Activated CD8-positive, alpha-beta memory T cell treated with anti-CD3 and anti-CD28 coated beads for 1 hour (primary cell): ENCODE measurements at places on chromosomes 13 and 19.

DNA sequence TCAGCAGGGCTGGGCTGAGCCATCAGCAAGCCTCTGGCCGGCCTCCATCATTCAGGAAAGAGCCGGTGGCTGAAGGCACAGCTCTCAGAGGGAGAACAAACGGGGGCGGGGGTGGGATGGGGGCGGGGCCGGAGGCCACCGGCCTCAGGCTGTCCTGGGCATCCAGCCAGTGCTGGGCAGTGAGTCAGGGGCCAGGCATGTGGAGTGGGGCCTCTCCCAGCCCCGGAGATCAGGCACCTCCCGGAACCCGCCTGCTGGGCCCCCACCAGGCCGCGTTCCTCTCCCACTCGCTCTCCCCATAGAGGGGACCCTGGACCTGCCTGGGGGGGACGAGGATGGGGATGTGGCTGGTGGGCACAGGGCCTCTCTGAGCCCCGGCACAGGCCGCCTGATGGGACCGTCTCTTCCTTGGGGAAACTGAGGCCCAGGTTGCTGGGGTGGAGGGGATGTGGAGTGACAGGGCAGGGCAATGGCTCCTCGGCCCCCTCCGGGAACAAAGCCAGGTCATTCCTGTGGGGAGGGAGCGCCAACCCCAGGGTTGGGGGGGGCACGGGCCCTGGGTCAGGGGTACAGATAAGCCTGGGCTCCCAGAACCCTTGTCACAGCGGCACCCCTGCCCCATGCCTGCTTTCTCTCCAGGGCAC is 12.9 kb downstream of the SPC24 start:
- DNase-seq, result no peak

GRCh38 chr19:56142087-56142787 is 1.1 kb downstream of the ZNF444 start:
- no peak for DNase-seq

- no peak for DNase-seq
Observed at GRCh38 chr19:5782945-5783919, 1.3 kb downstream of the PRR22 start.

- DNase-seq, result no peak
Observed at GRCh38 chr13:33876716-33877394, 58.9 kb downstream of the RFC3 start.

DNA sequence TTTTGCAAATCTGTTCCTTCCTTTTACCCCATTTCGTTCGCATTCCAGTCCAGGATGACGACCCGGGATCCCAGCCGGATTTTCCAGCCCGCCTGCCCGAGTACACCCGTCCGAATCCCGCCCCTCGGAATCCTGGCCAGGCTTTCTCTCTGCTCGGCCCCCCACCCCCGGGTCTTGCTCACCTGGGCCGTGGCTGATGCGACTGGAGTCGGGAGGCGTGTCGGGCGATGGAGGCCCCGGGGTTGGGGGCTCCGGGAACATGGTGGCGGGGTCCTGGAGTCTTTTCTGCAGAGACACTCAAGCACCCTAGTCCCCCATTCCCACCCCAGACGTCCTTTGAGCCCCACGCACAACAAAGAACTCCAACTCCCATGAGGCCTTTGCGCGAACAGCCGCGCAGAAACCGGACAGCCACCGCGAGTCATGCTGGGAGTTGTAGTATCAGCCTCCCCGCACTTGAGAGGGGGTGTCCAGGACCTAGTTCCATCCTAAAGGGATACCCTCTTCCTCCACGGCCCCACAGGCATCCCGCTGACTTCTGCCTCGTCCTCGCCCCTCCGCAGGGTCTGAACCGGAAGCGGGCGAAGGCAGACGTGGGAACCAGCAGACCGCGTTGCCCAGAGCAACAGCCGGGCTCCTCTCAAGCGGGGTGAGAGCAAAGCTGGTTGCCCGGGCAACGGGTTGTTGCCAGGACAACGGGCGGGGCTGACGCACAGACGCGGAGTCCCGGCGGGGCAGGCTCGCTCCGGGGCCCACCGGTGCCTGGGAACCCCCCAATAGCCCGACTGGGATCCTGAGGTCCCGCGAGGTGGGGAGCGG is 1.1 kb downstream of the SYT5 start:
- peak; percentile 92 for DNase-seq

DNA sequence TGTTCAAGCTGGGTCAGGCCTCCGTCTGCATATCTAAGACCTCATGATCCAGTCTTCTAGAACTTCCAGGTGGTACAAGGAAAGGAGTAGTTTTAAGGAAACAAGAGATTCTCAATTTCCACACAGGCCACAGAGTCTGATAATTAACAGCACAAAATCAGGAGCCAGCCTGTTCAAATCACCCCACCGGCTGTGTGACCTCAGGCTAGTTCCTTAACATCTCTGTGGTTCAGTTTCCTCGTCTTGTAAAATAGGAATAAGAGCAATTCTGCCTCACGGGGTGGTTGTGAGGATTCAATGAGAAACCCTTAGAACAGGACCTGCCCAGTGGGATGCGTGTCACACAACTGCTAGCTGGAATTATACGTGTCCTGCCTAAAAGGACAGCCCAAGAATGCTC is 25.6 kb downstream of the FCGBP start:
- DNase-seq, result no peak

DNA sequence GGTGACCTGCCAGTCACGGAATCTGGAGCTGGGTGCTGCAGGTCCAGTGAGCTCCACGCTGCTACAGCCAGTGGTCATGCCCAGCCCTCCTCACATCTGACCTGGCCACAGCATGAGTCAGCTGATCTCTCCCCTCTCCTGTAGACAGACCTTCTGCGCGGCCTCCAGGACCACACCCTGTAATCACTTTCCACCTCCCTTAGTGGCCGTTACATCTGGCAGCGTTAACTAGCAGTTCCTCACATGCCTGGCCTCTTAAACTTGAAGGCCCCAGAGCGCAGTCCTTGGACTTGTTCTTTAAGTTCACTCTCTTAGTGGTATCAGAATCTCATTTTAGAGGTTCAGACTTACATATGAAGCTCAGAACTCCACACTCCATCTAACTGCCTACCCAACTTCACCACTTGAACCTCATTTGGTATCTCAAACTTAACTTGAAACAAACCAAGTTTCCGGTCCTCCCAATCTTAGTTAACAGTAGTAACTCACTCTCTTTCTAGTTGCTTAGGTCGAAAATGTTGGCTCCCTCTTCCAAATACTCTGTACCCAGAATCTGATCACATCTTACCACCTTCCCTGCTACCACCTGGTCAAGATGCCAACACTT is 22.7 kb downstream of the MIPEP start:
- DNase-seq, result no peak

GRCh38 chr13:44051918-44052675 is 172.4 kb downstream of the LACC1 start:
- no peak for DNase-seq

- no peak for DNase-seq
Observed at GRCh38 chr19:11377237-11377636, 2.8 kb downstream of the SWSAP1 start.

GRCh38 chr19:34313188-34313587 is 51.8 kb upstream of the GPI start:
- DNase-seq, result no peak

GRCh38 chr13:27923794-27924528 is 4.2 kb downstream of the PDX1 start:
- no peak for DNase-seq

DNA sequence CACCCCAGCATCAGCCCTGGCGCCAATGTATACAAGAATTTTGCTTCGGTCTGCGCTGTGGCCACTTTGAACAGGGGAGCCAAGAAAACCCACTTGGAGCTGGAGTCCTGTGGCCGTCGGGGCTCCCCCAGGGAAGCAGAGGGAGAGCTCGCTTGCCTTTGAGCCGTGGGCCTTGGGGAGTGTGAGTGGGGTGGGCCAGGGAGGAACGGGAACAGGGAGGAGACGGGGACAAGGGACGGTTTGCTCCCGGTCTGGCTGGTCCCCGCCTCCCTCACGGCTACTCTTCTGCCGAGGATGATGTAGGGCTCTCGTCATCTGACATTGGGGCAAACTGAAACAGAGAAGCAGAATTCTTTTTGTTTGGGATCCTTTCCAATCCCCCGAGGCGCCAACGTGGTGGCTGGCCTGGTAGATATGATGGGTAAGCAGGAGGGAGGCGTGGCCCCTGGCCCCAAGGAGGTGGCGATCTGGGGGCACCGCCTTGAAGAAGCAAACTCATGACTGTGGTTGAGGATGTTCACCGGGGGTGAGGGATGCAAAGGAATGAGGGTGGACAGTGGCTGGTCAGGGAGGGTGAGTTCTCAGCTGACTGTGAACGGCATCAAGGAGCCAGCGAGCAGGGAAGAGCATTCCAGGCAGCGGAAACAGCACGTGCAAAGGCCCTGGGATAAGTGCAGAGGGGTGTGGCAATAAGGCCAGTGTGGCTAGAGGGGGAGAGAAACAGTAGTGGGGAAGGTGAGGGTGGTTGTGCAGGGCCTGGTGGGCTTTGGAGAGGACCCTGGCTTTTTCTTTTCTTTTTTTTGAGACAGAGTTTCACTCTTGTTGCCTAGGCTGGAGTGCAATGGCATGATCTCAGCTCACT is 10.9 kb upstream of the SPC24 start:
- DNase-seq, result no peak

GRCh38 chr13:46278474-46278873 is 66.7 kb downstream of the LRRC63 start:
- DNase-seq, result no peak

DNA sequence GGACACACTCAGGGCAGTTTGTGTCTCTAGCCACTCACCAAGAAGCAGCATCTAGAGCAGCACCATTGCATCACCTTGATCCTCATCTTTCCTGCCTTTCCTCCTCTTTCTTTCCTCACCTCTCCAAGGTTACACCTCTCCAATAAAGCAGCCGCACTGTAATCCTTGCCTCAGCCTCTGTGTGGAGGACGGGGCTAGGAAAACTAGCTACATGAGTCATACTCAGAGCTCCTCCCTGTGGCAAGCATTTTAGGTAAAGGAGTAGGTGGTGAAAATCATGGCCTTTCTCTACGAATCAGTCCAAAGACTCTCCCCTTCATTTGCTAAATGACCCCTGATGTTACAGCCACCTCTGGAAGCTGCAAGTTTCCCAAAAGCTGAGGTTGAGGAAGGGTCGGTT is 108.9 kb downstream of the DNAJC15 start:
- DNase-seq, result no peak

DNA sequence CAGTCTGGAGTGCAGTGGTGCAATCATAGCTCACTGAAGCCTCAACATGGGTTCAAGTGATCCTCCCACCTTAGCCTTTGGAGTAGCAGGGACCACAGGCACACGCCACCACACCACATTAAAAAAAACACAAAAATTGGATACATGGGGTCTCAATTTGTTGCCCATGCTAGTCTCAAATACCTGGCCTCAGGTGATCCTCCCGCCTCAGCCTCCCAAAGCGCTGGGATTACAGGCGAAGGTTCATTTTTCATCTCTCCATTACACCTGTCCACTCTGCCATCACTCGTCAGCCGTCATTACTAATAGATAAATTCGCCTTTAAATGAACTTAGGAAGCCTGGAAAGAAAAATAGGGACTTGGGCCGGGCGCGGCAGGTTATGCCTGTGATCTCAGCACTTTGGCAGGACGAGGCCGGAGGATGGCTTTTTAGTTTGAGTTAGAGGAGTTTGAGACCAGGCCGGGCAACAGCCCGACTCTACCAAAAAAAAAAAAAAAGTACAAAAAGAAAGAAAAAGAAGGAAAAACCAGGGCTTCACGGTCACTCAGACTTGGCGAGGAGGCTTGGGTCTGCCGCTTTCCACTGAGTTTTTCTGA is 685 bp upstream of the SUPT5H start:
- no peak for DNase-seq

GRCh38 chr13:51044023-51044665 is 66.9 kb downstream of the C13orf42 start:
- DNase-seq, result no peak

DNA sequence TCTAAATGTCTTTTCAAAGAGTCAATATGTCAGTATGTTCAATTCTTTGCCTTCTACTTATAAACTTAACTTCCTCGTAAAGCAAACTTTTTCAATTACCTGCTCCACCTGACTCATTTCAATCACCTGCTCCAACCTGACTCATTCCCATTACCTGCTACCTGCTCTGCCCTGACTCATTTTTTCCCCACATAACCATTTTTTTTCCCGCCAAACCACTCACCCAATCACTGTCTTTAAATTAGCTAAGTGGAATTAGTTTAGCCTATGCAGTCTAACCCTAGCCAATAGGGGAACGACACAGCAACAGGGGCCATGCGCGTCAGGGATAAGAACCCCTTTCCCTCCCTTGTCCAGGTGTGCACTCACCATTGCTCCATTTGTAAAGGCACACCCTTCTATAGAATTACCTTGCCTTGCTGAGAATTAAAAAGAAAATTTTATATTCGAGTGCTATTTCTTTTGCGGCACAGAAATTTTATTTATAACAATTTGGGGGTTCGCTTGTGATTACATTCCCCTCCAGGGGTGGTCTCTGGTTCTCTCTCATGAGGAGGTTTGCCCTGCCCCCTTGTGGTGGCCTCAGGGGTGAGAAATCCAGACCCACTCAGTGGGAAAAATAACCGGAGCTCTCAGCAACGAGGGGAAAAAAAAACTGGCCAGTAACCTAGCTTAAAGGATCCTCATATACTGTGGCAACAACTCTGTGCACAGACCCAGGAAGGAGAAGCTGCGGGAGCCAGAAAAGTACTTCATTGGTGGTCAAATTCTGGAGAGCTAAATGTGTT is 193.1 kb downstream of the ZNF486 start:
- DNase-seq, result no peak

DNA sequence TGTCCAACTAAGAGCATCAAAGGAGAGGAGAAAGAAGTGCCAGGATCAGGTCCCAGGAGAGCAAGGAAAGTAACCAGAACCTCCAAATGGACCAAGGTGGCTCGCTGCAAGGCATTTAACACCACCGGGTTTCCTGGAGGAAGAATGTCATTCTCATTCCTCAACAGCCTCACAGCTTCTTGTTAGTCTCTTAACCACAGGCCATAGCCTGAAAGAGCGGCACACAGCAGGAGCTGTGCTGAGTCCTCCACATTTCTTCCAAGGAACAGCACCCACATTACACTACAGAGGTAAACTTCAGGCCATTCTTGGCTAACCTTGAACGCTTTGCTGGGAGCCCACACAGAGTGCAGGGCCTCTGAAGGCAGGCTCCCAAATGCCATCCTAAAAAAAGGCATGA is 23.6 kb downstream of the DOCK9 start:
- DNase-seq, result no peak

- no peak for DNase-seq
Observed at GRCh38 chr19:55442372-55442961, 633 bp downstream of the SHISA7 start.

DNA sequence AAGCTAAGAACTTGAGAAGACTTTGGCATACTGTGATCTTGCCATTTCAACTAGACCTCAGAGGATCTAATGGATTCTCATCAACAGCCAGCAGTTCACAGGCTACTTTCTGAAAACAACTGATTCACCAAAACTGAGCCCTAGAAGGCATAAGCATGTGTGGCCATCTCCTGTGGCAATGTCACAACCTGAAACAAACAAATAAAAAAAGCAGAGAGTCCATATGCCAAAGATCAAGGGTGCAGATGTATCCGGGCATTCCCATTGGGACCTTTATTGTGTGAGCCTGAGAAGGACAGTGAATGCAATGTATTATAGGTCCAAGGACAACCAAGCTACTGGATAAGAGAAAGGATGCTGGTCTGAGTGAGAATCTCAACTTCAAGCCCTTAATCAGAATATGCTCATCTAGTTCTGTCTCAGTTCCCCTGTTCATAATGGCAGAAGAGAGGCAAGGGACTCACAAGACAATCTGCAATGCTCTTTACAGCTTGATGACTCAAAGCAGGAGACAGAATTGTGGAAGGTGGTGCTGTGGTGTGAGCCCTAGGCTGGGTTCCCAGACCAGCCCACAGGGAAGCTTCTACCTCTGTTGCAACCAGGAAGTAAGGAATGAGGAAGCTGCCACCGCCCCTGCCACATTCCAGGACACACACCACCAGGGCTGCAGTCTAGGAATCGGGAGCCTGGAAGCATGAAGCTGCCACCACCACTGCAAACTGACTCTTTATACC is 133.7 kb downstream of the RAP2A start:
- DNase-seq, result no peak

GRCh38 chr13:27130223-27130978 is 41.2 kb downstream of the USP12 start:
- DNase-seq, result no peak
